ENCODE measurements at places on chromosomes 3 and 15.
A peak's percentile ranks its signal among the peaks of the same experiment; 100 is the strongest.

- peak; percentile 54 for DNase-seq
These were observed 21.0 kb upstream of the CA12 start for GRCh38 chr15:63402498-63403253.

GRCh38 chr3:135412475-135412874, 553.1 kb upstream of the PPP2R3A start:
- peak; percentile 30 for DNase-seq

GRCh38 chr3:30142946-30143345, 463.5 kb upstream of the TGFBR2 start:
- DNase-seq = no peak

DNA sequence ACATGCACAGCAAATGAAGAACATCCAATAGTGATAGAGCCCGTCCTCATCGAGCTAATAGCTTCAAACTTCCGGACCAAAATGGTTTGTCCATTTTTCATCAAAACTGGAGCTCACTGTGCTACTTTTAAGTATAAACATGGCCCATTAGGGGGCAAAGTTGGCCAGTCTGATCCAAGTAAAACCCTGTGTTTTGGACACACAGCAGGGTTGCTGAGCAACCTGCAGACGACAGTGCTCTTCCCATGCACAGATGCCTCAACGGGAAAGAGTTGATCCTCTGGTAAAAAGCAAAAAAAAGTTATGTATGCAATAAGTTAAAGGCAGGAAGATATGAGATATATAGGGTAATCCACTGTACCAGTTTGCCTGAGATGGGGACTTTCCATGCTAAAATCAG, 244.0 kb upstream of the THBS1 start:
- no peak for DNase-seq

DNA sequence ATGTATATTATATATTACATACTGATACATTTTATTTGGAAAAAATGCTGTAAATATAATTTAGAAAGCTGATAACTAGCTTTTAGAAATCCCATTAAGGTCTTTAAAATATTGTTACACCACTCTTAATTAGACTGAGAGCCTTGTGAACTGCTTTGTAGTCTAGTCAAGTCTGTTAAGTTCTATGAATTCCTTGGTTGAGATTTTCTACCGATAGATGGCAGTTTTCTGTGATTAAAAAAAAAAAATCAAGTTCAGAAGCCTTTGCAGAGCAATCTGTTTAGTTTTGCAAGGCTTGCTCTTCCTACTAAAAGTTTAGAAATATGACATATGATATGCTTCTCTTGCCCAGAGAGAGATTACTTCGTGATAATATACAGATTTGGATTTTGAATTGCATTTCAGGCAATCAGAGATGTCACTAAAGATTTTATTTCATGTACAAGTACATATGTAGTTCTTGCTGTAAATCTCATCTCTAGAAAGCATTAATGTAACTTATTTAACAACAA, 60.4 kb upstream of the SLITRK3 start:
- no peak for DNase-seq

GRCh38 chr15:63605816-63606215, 8.6 kb downstream of the FBXL22 start:
- no peak for DNase-seq

DNA sequence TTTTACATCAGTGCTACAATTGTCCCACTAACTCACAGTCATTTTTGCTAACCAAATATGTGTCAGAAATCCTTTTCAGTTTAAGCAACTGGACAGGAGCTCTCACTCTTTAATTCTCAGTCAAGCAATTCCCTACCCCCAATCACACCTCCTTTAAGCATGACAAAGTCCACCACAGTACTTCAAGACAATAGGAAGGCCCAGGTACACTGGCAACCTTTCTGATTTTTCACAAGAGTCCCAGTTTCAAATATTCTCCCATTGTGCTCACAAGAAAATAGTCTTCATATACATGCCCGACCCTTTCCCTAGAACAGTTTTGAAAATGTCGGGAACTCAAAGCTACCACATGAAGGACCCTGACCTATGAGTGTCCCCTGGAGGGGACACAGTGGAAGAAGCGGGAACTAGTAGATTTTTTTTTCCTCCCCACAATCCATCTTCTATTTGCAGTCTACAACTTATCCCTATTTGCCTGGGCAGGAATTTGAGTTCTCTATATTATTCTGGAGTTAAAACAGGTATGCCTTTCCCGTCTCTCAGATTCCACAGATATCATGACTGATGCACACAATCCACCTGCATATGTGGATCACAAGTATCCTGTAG, 413.5 kb downstream of the TIGIT start:
- DNase-seq = no peak

DNA sequence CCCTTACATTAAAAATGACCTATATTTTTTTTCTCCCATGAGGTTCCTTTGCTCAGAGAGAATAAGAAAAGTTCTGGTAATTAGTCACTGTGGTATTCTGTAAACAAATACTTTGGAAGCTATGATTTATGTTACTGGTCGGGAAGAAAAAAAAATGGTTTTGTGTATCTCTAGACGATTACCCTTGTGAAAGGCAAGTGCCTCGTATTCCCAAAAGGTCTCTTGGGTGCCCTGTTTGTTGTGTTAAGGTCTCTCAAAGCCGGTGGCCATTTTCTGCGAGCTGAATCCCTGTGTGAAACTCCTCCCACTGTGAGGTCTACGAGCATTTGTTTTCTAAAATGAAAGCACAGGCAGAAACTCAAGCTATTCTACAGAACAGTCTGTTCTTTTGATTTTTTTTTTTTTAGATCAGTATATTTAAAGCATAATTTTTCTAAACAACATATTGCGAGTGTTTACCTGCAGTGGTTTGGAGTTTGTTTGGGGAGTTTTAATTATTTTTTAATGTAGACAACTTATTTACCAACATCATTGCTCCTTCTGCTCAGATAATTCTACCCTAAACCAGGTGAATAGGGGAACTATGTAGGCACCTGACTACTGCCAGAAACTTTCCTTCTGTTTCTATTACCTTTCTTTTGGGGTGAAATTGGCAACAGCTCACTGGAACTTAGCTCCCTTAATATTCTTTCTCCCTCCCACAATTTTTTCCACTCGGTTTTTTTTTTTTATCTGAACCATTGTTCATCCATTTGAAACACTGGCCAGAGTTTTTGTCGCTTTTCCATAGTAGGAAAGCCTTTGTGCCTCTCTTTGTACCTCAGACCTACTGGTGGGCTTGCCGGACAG, 44.0 kb downstream of the ZBTB38 start:
- DNase-seq = peak; percentile 72

GRCh38 chr3:78621061-78621716, 1146.6 kb downstream of the ROBO1 start:
- DNase-seq = no peak

DNA sequence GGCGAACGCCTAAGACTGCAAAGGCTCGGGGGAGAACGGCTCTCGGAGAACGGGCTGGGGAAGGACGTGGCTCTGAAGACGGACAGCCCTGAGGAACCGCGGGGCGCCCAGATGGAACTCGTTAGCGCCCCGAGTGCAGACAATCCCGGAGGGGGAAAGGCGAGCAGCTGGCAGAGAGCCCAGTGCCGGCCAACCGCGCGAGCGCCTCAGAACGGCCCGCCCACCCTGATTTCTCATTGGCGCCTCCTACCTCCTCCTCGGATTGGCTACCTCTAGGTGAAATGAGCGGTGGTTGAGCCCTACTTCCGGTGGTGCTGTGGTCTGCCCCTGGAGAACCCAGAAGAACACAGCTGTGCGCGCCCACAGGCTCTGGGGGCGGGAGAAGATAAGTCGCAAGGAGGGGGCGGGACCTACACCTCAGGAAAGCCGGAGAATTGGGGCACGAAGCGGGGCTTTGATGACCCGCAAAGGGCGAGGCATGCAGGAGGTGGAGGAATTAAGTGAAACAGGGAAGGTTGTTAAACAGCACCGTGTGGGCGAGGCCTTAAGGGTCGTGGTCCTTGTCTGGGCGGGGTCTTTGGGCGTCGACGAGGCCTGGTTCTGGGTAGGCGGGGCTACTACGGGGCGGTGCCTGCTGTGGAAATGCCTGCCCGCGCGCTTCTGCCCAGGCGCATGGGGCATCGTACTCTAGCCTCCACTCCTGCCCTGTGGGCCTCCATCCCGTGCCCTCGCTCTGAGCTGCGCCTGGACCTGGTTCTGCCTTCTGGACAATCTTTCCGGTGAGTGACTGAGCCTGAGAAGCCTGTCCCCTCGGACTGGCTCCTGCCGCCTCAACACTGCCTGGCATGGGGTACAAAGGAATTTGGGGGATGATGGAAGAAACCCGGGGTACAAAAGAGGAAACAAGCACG, at the start of gene OGG1:
OGG1 (plus strand) TSS at position 308 of the 911 bp plus-strand sequence; CDS start at position 643, 335 bp downstream.
- DNase-seq = peak; percentile 97

DNA sequence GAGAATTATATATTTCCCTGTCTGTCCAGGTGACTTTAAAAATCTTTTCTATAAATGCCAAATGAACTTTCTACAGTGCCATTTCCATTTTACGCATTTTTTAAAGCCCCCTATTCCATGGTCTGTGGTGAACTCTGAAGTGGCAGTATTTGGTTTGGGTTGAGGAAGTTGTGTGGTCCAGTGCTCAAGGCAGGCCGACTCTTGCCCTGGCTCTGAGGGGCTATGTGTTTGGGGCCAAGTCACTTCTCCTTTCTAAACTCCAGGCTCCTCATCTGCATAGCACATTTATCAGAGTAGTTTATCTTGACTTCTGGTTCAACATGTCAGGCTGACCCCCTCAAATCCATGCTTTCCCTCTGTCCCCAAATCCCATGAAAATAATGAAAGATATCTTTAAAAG, 14.1 kb downstream of the TTC21A start:
- no peak for DNase-seq

GRCh38 chr3:98068824-98069223, 18.1 kb upstream of the OR5AC2 start:
- no peak for DNase-seq

- DNase-seq = no peak
These were observed 189.0 kb upstream of the MCTP2 start for GRCh38 chr15:94042180-94042928.

DNA sequence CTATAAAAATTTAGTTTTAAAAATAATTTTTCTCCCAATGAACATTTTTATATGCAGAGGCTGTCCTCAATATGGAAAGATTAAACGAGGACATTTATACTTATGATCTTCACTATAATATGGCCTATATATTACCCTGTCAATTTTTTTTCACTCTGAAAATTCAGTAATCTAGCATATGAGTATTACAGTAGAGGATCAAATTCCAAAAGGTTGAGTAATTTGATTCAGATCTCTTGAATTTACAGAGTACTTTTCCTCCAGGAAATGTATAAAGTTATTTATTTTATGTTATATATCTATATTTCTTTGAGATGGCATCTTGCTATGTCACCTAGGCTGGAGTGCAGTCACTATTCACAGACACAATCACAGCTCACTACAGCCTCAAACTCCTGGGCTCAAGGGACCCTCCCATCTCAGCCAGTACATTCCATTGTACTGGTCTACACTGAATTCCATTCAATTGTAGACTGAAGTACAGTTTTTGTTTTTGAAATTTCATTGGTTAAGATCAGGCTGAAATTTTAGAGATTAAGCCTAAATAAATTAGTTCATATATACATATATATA, 16.3 kb upstream of the TRPM7 start:
- DNase-seq = no peak

- no peak for DNase-seq
These were observed 108.4 kb upstream of the SPATA16 start for GRCh38 chr3:173249457-173249856.

- DNase-seq = no peak
These were observed 23.4 kb upstream of the DYNC1LI1 start for GRCh38 chr3:32593903-32594525.

- no peak for DNase-seq
These were observed 136.7 kb upstream of the TLE3 start for GRCh38 chr15:70234256-70234905.

DNA sequence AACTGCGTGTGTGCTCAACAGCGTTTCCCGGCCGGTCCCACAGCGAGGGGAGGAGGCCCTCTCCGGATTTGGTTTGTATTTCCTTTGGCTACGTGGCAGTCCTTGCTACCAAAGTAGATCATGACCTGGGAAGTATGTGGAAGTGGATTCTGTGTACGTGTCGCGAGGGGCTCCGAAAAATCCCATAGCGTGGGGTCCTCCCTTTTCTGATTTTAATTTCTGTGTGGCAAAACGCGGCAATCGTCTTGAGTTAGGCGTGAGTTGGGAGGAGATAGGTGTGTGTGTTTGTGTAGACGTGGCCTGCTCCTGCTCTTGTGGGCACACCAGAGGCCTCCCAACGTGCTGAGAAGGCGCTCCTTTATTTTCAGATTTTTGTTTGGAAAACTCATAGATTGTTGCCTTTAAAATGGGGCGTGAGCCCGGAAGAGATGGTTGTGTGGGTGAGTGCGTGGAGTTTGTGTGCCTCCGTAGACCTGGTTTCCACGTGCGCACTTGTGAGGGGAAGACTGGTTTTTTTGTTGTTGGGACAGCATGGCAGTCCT, 1.2 kb downstream of the TRIM71 start:
- no peak for DNase-seq

- DNase-seq = peak; percentile 36
These were observed 73.0 kb upstream of the GLCE start for GRCh38 chr15:69087366-69087976.

DNA sequence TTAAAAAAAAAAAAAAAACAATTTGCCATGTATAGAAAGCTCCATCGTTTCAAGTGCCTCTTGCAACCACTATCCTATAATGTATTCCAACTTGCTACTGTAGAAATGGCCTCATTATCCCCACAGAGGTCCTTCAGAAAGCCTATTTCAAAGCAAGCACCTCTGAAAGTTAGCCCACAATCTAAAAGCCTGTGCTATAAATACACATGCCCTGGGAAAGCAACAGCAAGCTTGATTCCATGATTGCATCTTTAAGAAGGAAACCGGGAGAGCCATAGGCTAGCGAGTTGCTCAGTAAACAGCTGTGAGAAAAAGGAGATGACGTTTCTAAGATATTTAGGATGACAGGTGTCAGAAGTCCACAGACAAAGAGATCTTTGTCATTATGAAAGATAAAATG, 28.3 kb downstream of the TAFA4 start:
- no peak for DNase-seq
